ENCODE measurements at places on chromosomes 7 and 10. TPM values are rescaled to one million over a fixed set of nuclear protein-coding genes. Genes with fewer than 3 reads are reported as not detected.
A peak's percentile ranks its signal among the peaks of the same experiment; 100 is the strongest.

The GJD4 gene
- not detected for total RNA-seq

The TUBB8 gene
- total RNA-seq, result 0.20 TPM

The HERC4 gene
- 55.1 TPM for total RNA-seq

The EPO gene
- total RNA-seq, result not detected

The C7orf57 gene
- not detected for total RNA-seq

The BEND7 gene
- 31.1 TPM for total RNA-seq

GRCh38 chr7:108440613-108441012 lies 15.6 kb downstream of the NRCAM start:
- no peaks in the 10 kb centered on the region for H3K36me3 ChIP-seq
- H3K4me3 ChIP-seq, result no peak overlapping the region
- no peaks in the 10 kb centered on the region for H3K4me1 ChIP-seq
- H3K27me3 ChIP-seq, result no peaks in the 10 kb centered on the region

- H3K4me1 ChIP-seq, result no peaks in the 10 kb centered on the region
- no peak overlapping the region for H3K27ac ChIP-seq
- no peak overlapping the region for H3K4me3 ChIP-seq
- no peaks in the 10 kb centered on the region for H3K36me3 ChIP-seq
Observed at GRCh38 chr10:96334616-96335526, 23.9 kb downstream of the OPALIN start.

GRCh38 chr10:62856021-62856420 lies 39.9 kb upstream of the EGR2 start:
- no peaks in the 10 kb centered on the region for H3K27me3 ChIP-seq
- no peak overlapping the region for H3K4me3 ChIP-seq
- no peak overlapping the region for H3K27ac ChIP-seq
- H3K4me1 ChIP-seq, result peaks cover 18% of the 10 kb centered on the region

DNA sequence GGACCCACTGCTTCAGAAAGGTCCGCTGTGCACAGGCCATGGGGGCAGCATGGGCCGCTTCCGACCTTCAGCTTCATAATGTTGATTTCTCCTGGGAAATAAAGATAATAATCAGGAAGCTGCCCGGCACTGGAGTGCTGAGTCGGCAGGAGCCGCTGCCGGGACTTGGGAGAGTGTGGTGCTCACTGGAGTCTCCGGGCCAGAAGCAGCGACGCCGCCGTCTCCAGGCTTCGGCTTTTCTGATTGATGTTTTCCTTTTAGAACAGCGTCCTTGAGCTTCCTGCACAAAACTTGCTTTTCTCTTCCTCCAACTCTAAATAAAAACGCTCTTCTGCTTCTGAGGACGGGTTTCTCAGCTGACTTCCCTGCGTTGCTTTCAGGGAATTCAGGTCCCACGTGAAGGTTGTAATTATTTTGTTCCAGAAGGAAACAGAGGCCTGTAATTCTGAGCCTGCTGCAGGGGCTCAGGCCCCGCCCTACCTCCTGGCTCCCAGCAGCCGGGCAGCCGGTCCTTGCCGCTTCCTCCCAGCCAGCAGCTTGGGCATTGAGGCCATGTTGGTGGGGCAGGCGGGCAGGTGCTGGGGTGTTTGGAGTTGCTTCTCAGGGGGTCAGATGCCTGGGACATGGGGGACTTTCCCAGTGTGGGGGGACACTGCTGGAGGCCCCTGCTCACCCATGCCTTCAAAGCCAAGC lies 14.7 kb downstream of the PWWP2B start:
- peak overlapping the region; percentile 5 for H3K4me3 ChIP-seq
- peak; percentile 79 for DNase-seq
- H3K27ac ChIP-seq, result peak overlapping the region; percentile 67
- H3K36me3 ChIP-seq, result peaks cover 5% of the 10 kb centered on the region

GRCh38 chr7:140209866-140210609 lies 33.3 kb upstream of the KDM7A start:
- no peak for DNase-seq
- H3K27me3 ChIP-seq, result no peaks in the 10 kb centered on the region
- H3K4me1 ChIP-seq, result peaks cover 9% of the 10 kb centered on the region
- H3K27ac ChIP-seq, result no peak overlapping the region
- H3K36me3 ChIP-seq, result no peaks in the 10 kb centered on the region

- H3K4me1 ChIP-seq, result peaks cover 18% of the 10 kb centered on the region
- H3K4me3 ChIP-seq, result no peak overlapping the region
- H3K27ac ChIP-seq, result peak overlapping the region; percentile 21
- DNase-seq, result no peak
- peaks cover 99% of the 10 kb centered on the region for H3K36me3 ChIP-seq
Observed at GRCh38 chr7:128323459-128324367, 20.0 kb downstream of the RBM28 start.
